Activated naive CD8-positive, alpha-beta T cell treated with anti-CD3 and anti-CD28 coated beads, Interleukin-2, amount 10 ng/mL, durations not matched to agents 7 days and 5 days (primary cell): ENCODE measurements at places on chromosomes 5 and 9. TPM values are rescaled to one million over a fixed set of nuclear protein-coding genes. Genes with fewer than 3 reads are reported as not detected.

DNA sequence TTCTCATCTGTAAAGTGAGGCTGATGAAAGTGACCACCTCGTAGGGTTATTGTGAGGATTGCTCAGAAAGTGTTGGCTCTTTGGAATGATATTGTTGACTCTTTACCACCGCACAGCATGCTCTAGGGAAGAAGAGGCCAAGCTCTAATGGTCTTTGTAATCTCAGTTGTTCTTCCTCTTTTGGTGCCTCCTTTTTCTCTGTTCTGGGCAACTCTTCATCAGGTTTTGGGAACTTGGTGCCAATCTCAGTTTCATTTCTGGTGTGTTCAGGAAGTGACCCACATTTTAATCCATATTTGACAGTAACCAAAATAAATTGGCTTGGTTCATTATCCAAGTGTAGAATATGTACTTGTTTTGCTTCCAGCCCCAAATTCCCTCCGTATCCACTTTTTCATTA is 25.1 kb downstream of the ARHGAP26 start:
- H3K27ac ChIP-seq = no peak overlapping the region
- no peaks in the 10 kb centered on the region for H3K27me3 ChIP-seq
- peaks cover 17% of the 10 kb centered on the region for H3K36me3 ChIP-seq

DNA sequence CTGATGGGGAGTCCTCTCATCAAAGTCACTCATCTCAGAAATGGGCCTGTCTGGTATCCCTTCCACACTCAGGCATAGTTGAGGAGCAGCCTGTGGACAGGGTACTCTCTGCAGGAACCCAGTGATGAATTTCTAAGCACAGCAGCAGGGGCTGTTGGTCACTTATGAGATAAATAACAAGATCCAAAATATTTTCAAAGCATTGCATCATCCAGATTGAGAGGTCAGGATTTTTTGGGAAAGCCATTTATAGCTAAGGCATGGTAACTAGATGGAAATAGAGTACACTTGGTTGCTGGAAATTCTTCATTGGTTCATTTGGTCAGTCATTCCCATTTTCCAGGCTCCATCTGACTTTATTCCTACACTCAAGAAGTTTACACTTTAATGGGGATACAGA is 246.8 kb upstream of the RAI14 start:
- peaks cover 3% of the 10 kb centered on the region for H3K27me3 ChIP-seq
- no peaks in the 10 kb centered on the region for H3K36me3 ChIP-seq
- H3K27ac ChIP-seq = no peak overlapping the region
- no peak for DNase-seq
- no peak overlapping the region for H3K4me3 ChIP-seq

TDRD7 gene
- 13.8 TPM for total RNA-seq

PRDM9 gene
- not detected for total RNA-seq

IARS1 gene
- 120 TPM for total RNA-seq
